Stimulated activated CD4-positive, alpha-beta T cell treated with anti-CD3 and anti-CD28 coated beads, Interleukin-1b, Interleukin-23, amount 100 ng/mL, for 4 hours (primary cell): ENCODE measurements at places on chromosomes 3 and 15.

- no peak for DNase-seq
Observed at GRCh38 chr3:48245136-48245535, 4.2 kb downstream of the ZNF589 start.

DNA sequence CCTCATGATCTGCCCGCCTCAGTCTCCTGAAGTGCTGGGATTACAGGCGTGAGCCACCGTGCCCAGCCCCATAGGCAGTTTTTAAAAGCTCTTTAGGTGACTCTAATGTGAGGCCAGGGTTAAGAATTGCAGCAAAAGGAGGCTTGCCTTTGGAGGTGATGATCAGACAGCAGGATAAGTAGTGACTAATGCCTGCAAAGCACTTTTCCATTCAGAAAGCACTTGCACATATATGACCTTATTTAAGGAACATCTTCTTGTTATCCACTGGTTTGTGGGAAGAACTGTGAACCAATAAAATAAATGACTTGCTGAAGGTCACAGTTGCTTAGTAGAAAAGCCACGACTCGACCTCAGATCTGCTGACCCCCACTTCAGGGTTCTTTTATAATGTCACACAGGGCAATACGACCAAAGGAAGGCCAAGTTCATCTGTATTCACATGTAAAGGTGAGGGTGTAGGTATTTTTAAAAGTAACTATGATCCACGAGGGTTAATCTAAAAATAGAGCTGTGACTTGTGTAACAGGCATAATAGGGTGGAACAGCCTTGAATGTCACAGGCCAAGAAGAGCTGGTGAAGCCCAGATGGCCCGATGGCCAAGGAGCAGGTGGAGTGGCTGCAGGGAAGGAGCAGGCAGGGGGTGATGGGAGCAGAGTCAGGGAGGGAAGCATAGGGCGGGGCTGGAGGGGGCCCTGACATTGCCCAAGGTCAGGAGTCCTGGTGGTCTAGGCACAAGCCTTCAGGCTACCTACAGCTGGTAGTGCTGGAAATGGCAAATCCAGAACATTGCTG is 24.4 kb downstream of the LARP6 start:
- DNase-seq, result no peak

DNA sequence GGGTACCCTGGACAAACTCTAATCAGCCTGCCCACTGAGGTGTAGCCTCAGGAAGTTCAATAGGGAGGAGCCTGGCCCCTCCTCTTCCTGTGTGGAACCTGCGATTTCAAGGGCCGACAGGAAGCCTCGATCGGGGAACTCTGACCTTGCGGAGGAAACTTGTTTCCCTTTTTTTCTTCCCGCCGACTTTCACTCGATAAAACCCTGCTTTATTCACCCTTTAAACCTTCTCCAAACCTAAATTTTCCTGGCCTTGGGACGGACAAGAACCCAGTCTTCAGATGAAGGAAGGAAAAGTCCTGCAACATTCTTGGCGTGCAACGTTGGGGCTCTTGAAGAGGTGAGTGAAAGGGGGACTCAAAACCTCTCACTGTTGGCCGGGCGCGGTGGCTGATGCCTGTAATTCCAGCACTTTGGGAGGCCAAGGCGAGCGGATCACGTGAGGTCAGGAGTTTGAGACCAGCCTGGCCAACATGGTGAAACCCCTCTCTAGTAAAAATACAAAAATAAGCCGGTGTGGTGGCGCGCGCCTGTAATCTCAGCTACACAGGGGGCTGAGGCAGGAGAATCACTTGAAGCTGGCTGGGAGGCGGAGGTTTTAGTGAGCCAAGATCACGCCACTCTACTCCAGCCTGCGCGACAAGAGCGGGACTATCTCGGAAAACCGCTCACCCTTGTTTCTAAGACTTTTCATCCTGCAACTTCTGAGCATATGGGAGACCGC is 208.2 kb downstream of the ZNF385D start:
- no peak for DNase-seq

DNA sequence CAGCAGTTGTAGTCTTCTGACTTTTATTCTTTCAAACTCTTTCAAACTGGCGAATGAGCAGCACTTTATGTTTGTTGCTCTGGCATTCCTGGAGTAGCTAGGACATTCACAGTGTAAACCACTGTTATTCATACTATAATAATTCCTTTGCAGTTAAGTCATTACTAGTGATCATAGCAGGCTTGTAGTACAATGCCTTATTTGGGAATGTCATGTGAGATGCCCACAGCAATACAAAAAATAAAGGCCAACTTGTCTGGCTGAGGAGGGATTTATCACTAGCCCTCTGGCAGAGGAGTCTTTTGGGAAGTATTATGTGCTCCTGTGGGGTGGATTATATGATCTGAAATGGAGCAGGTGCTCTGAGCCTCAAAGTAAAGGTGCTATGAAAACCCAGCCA is 197.2 kb downstream of the VGLL3 start:
- DNase-seq, result no peak

DNA sequence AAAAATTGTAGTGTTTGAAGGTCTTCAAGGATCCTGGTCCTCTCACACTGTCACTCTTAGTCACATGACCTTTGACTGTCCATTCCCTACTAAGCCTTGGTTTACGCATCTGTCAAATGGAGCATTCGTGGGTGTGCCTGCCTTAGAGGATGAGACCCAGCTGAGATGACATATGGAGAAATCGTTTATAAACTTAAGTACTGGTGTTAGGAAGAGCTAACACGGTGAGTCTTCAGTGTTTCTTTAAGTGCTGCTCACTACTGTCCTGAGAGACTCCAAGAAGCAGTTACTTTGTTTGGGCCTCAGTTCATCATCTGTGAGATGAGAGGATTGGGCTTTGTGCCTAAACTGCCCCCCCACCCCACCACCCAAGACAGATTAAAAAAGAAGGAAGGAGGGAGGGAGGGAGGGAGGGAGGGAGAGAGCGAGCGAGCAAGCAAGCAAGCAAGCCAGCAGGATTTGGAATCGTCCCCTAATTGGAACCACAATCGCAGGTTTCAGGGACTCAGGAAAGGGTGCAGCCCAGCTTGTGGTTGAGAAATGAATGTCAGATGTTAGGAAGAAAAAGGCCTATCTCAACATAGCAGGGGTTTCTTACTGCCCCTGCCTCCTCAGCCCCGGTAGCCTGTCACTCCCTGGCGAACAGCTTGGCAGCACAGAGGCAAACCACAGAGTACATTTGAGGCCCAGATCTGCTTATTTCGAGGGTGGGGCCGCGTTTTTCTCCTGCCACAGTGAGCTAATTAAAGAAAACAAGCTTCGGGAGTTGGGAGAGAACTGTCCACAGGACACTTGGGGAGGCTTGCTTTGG is 32.7 kb downstream of the SMAD3 start:
- DNase-seq, result no peak

- no peak for DNase-seq
Observed at GRCh38 chr15:73225358-73226015, 143.3 kb downstream of the HCN4 start.

DNA sequence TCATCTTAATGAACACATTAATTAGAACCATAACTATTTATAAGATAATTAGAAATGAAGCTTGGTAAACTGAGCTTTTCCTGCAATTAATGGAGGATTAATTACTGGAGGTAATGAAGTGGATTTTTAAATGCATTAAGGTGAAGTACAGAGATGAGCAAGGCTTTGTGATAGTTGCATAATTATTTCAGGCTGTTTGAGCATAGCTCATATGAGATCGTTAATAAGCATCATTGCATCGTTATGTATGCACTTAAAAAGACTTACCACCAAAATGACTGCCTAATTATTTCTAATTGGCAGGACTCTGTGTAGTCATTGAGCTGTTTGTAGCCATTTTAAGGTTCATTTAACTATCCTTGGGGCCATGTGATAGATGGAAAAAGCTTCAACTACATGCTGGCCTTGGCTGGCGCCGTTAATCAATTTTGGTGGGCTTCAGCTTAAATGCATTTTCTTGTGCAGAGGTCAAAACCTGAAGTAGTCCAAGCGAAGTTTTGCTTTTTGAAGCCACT is 55.3 kb downstream of the RSRC1 start:
- DNase-seq, result no peak

DNA sequence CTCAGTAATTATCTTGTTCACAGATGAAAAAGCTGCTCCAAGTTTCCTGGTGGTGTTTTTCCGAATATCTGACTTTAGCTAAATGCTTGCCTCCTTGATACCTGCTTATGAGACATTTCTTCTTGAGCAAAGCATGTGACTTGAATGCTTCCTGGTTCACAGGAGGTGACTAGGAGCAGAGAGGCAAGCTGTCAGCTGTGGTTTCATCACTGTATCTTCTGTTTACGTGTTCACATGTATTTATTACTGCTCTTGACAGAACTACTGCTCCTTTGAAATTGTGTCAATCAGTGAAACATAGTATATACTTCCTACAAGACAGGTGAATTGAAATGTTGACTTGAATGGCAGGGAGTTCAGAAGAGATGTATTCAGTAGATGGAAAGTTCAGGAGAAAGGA is 8.9 kb upstream of the SPPL2A start:
- no peak for DNase-seq

DNA sequence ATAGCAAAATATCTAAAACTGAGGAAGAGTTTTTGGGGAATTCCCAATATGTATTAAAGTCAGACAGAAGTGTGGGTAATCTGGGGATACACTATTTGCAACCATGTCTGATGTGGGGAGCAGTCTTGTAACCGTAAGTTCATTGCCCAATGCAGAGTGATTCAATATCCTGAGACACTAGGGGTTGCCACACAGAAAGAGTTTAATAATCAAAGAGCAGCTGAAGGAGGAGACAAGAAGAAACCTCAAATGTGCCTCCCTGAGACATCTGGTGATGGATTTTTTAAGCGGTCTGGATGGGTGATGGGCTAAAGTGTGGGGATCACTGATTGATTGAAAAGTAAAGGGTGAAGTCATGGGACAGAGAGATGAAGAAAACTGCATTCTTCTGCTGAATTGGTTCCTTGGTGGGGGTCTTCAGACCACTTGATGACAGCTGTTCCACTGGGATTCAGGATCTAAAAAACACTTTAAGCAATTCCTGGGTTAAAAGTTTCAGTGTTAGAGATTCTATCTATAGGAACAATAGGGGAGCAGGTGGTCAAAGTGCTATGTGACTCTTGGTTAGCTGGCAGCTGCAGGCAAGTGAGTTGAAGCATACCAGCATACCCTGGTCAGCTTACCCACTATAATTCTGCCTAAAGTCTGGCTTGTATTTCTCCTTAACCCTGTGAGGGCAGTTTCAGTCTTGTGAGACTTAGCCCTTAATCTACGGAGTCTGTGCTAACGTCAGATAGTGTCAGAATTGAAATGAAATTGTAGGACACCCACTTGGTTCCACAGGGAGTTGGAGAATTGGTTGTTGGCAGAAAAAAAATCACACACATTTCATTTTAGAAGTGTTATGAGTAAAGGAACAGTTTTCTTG is 425.9 kb upstream of the TGFBR2 start:
- no peak for DNase-seq

DNA sequence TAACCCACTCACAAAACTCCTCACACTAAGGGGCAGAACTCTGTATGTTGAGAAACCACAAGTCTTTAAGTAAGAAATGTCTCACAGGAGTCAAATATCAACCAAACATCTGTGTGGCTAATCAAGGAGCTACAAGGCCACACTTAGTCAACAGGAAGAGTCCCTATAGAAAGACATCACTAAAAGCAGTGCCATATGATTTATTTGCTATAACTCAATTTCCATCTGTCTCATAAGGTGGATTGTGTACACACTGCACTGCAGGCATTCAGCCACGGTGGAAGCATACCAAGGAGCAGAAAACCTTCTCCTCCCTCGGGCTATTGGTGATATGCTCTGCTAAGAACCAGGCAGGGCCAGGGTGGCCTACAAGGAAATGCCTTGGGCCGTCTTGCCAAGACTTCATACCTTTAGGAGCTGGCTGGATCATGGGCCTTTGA is 197.6 kb upstream of the CFAP20DC start:
- DNase-seq, result no peak

DNA sequence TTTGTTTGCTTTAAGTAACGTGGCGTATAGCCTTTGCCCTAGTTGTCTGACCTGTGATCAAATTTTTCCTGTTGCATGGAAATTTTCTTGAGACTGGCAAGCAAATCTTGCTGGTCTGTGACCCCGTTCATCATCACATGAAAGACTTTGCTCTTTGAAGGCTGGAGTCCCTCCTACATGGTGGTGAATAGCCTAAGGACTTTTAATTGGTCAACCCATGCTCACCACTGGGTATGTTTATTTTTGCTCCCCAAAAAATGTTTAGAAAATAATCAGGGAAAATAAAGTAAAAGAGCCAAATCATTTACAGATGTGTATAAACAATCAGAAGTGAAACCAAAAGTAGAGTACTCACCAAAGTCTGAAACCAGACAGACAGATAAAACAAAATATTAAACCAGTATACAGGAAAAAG is 1075.3 kb upstream of the ALCAM start:
- DNase-seq, result no peak

DNA sequence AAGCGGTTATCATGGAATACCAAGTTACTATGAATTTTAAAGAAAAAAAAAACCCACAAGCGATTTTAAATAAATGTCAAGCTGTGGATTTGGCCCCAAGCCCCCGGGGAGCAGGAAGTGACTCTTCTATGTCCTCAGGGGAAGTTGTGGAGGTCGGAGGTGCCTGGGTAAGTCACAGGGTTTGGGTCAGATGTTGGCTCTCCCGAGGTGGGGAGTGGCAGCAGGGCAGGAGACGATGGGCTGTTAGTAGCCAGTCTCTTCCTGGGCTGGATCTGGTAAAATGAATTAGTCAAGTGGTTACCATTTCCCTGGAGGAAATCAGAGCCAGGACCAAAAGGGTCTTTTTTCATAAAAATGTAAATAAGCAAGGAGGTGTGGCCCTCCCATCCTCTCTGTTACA is 316.7 kb downstream of the TLE3 start:
- DNase-seq, result no peak

- no peak for DNase-seq
Observed at GRCh38 chr3:125480656-125481374, 39.2 kb downstream of the SNX4 start.

GRCh38 chr3:52451237-52452083 is 2.4 kb downstream of the TNNC1 start:
- DNase-seq, result no peak

- no peak for DNase-seq
Observed at GRCh38 chr3:158666416-158666815, 6.0 kb downstream of the LXN start.

DNA sequence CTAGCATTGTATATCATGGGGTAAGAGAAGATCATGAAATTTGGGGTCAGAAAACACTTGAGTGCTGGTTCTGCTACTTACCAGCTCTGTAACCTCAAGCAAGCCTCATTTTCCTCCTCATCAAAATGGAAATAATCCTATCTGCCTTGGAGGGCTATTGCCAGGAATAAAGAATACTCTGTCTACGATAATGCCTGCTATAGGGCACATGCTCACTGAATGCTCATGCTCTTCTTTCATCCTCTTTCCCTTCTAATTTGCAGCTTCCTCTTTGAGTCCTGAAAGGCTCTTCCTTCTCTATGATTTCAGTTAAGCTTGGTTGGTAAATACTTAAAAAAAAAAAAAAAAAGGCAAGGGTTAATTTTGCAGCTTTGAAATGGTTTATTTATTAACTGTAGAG is 12.8 kb downstream of the RTP1 start:
- no peak for DNase-seq
